Stimulated activated naive CD8-positive, alpha-beta T cell treated with anti-CD3 and anti-CD28 coated beads, Interleukin-15, Interleukin-2, amounts not matched to agents 100 U/mL and 50 U/mL, for 24 hours (primary cell): ENCODE measurements at places on chromosomes 5 and 9.

- DNase-seq, result no peak
Observed at GRCh38 chr5:102809033-102809432, 53.9 kb downstream of the PAM start.

DNA sequence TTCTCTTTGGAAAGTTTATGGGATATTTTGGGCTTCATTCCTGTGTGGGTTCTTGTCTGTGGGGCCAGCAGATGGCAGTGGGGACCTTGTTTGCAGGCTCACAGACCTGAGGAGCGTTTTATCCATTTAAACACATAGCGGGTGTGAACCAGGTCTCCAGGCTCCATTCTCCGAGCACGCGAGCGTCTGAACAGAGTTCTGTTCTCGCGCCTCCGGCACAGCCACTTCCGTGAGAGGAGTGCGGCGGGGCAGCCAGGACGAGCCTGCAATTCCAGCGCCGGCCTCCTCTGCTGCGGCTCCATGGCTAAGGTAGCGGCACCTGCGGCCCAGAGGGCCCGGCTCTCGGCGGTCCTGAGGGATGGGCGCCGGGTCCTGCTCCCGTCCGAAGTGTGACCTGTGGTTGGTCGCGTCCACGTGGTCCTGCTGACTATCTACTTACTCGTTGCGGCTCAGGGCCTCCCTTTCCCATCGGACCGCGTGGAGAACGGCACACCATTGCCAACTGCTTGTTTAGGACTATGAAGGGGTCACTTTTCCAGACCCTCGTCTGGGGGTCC lies 7.3 kb downstream of the NRARP start:
- no peak for DNase-seq

- DNase-seq, result no peak
Observed at GRCh38 chr9:36441966-36442365, 41.9 kb upstream of the RNF38 start.

GRCh38 chr5:66646570-66646969 lies 50.4 kb downstream of the MAST4 start:
- DNase-seq, result no peak

- no peak for DNase-seq
Observed at GRCh38 chr5:107476783-107477182, 194.0 kb downstream of the EFNA5 start.

DNA sequence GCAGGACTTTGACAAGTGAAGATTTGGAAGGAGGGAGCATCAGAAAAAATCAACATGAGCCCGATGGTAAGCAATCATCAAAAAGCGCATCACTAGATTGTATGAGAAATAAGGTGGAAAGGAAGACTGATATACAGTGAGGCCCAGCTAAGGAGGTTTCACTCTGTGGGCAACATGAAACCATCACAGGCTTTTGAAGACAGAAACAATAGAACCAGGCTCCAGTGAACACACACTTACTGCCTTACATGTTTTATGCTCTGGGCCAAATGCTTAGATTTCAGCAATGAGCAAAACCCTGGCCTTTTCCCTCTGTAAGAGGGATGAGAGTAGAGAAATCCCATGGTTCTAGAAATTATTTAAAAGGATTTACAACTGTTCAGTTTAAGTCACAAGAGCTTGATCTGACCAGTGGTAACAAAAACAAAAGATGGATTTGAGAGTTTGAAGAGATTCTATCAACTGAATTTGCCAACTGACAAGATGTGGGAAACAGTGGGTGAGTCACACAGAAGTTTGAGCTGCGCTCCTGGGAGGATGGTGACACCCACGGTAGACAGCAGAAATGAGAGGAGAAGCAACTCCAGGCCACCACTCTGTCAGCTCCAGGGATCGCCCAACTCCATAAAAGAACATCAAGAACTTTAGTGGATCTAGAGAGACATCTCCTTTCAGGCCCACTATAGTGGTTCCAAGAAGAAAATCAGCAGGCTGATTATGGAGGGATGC lies 261.8 kb downstream of the MCTP1 start:
- DNase-seq, result no peak

- DNase-seq, result no peak
Observed at GRCh38 chr5:6556802-6557102, 76.1 kb downstream of the NSUN2 start.

DNA sequence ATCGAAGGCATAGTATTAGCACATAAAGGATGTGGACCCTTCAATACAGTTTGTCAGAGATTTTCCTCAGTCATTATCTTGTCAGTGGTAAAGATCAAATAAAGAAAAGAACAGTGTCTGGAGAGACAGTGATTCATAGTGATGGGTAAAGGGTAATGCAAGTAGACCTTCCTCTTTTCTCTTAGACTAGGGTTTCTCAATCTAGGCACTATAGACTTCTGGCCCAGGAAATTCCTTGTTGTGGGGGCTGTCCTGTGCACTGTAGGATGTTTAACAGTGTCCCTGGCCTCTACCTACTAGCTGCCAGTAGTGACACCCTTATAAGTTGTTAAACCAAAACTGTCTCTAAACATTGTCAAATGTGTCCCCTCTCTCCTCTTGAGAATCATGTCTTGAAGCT lies 6.9 kb downstream of the CAMK4 start:
- DNase-seq, result no peak

GRCh38 chr9:4299005-4299795 lies 668 bp downstream of the GLIS3 start:
- peak; percentile 32 for DNase-seq

DNA sequence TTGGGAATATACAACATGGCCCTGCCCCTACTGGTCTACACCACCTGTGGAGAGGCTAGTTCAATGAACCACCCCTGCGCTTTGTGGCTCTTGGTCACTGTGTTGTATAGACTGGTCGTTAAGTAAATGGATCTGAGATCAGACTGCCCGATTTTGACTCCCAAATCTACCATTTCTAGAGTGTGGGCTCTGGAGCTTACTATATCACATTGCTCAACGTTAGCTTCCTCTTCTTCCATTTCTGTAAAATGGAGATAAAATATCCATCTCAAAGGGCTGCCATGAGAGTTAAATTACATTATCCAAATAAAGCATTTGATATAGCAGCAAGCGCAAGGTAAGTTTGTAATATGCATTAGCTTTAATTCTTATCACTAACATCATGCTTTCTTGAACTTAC lies 52.7 kb upstream of the IFNK start:
- no peak for DNase-seq

GRCh38 chr5:71976449-71976848 lies 130.8 kb upstream of the MAP1B start:
- DNase-seq, result no peak

DNA sequence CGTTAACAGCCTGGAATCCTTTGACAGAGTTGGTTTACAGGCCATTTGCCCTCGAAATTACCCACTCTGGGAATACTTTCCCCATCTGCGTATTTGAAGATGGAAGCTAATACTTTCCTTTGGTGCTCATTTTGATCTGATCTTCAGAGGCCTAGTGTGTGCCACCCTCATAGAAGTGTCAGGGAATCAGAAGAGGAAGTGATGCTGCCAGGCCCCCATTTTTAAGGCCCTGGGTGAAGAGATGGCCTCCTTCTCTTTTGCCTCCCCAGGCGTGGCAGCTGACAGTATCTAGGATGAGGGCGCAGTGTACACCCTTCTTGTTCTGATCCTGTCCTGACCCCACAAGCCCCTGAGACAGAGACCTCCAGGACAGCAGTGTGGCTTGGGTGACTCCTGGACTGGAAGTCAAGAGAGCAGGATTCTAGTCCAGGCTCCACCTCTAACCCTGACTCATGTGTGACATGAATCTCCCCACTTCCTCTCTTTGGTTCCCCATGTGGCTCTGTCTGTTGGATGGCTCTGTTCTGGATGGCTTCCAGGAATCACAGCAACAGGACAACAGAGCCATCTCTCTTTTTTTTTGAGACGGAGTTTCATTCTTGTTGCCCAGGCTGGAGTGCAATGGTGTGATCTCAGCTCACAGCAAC lies 27.8 kb downstream of the CSF1R start:
- DNase-seq, result no peak
